ENCODE measurements at places on chromosomes 1 and 21.

DNA sequence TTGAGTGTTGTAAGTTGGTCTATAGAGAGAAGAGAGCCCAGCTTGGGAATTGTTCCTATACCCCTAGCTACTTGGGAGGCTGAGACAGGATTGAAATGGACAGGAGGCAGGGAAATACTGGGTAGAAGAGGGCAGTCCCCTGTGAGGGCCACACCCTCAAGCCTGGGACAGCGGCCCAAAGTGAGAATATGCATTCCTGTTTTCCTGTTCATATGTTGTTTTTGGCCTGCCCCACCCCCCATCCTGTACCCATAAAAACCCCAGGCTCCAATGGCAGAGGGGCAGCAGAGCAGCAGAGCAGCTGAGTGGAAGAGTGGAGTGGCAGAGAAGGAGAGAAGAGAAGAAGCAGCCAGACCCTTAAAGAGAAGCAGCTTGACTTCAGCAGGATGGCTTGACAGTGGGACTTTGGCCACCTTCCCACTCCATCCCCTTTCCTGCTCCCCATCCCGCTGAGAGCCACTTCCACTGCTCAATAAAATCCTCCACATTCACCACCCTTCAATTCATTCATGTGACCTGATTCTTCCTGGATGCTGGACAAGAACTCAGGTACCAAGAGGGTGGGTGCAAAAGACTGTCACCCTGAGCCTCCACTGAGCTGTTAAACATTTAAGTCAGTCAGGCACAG, 70.6 kb upstream of the PUM1 start:
- no peak for DNase-seq

DNA sequence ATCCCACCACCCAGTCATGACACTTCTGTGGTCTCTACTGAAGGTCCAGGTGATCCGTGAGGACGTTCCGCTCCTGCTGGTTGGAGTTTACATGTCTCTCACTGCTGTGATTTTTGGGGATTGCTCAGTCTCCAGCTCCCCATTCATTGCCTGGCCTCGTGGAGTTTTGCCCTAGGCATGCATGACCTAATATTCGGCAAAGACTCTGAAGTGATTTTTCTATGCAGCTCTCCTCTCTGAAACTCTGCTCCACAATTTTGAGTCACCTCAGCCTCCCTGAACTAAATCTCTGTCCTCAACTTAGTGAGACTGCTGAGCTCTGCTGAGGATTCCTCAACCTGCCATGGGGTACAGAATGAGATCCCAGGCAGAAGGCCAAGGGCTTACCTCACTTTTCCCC, 174.4 kb upstream of the FGGY start:
- no peak for DNase-seq

GRCh38 chr1:59411147-59411546, 114.3 kb downstream of the FGGY start:
- DNase-seq: no peak

- no peak for DNase-seq
These were observed 6.7 kb downstream of the DR1 start for GRCh38 chr1:93352376-93352775.

All from NCI-H2029 treated with DMSO at 0.1 percent for 48 hours (cell line).